ENCODE measurements at places on chromosomes 2 and 18.

DNA sequence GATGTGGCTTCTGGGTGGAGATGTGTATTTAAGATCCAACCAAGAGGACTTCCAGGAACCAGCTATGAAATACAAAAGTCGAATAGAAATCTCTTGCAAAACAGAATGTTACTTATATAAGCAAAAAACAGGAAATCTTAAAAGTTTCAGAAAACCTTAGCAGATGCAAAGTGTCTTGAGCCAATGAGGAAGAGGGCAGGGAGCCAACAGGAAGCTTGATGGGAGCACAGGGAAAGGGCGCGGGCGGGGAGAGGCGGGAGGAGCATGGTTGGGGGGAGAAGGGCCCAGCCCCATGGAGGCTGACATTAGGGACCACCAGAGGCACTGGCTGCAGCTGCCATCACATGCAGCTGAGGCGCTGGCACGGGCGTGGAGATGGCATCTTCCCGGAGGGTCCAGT lies 203.3 kb downstream of the SNTG2 start:
- no peak for DNase-seq

DNA sequence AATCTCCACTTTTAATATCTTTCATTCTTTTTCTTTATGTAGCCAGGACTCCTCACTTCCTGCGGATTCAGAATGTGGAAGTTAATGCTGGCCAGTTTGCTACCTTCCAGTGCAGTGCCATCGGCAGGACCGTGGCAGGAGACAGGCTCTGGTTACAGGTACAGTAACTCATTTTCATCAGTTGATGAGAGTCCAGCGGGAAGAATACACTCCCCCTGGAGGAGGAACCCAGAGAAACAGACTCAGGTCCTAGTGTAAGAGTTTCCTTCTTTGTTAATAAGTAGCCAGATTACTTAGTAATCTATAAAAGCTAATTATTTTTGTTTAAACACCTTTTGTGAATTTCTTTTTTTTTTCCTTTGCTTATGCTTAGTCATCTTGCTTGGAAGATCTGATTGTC lies 359.4 kb downstream of the PTPRM start:
- peak; percentile 11 for DNase-seq

DNA sequence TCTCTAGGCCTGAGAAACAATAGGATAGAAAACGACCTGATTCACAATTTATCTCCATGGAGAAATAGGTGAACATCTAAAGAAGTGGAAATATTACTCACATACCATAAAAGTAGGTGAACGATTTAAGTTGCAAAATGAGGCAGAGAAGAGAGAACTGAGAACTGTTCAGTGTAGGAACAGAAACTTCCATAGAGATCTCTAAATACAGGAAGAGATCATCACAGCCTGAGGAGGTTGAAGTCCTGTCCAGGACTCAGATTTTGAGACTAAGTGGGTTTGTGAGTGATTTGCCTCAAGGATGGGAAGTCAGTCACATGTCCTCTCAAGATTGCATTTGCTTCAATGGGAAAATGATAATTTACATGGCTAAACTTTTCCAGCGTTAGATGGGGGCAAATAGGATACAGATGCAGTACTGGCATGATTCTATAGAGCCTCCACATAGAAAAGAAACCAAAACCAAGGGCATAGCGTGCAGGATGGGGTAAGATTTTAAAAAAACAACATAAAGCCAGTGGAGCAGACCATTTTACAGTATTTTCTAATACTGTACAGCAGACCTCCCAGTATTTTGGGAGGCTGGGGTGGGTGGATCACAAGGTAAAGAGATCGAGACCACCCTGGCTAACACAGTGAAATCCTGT lies 68.8 kb downstream of the MEP1B start:
- DNase-seq: no peak

DNA sequence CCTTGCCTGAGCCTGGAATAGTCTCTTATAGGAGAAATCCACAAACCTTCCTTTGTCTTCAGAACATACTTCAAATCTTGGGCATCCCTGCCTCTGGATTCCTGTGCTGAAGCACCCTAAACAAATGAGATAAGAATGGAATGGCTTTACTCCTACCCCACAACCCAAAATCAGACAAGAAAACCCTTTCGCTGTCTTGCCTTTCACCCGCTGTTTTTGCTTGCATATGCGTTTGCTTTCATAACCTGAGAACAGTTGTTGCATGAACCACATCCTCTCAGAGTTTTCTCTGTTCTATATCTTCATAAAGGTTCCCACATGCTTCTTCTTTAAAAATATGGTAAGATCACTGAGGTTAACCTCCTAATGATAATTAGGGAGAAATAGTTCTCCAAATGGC lies 132.1 kb upstream of the MAP3K20 start:
- no peak for DNase-seq

- DNase-seq: no peak
These were observed 33.9 kb downstream of the MAP3K20 start for GRCh38 chr2:173109253-173110188.

DNA sequence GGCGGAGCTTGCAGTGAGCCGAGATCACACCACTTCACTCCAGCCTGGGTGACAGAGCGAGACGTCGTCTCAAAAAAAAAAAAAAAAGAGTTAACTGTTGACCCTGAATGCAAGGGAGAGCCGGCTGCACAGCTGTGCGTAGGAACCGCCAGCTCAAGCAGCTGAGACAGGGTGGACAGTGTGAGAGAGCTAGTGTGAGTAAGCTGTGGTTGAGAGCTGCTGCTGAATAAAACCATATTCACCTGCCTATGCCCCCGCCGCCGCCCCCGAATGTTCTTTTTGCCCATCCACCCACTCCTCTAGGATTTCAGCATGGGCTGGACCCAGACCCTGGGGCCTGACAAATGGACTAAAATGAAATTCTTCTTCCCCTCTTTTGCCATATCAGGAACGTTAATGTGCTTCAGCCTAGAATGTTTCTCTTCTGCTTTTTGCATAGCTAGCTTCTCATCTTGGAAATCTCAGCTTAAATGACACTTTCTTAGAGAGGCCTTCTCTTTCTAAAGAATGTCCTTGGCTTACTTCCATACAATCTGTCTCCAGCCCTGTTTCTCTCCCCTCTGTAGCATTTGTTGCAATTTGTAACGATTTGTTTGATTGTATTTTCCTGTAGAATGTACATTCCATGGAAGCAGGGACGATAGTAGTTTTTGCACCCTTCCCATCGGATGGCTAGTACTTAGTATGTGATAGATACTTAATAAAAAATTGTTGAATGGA lies 142.7 kb downstream of the KLHL14 start:
- DNase-seq: no peak

DNA sequence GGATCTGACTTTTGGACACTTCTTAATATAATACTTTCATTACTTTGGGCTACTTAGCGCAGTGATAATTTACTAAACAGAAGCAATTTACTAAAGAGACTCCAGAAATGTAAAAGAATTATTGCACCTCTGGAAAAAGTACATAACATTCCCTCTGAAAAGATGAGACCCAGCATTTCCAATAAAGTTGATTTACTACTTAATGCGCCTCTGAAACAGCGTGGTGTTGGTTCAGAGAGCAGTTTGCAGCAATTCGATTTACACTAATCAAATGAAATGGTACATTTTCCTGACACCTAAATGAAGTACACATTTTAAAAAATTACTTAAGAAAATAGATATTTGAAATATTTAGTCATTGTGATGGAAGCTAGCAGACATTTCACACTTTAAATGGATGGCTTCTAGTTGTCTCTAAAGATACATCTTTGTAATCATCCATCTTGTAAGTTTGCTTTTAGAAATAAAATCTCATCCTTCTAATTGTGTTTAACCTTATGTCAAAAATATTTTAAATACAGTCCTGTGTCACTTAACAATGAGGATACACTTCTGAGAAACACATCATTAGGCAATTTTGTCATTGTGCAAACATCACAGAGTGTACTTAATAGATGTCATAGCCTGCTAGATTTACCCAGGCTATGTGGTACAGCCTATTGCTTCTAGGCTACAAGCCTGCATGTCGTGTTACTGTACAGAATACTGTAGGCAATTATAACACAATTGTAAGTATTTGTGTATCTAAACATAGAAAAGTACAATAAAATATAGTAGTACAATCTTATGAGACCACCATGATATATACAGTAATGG lies 284.6 kb upstream of the UBE2E3 start:
- DNase-seq: no peak

GRCh38 chr2:43223521-43224001 lies 2.8 kb downstream of the ZFP36L2 start:
- no peak for DNase-seq

DNA sequence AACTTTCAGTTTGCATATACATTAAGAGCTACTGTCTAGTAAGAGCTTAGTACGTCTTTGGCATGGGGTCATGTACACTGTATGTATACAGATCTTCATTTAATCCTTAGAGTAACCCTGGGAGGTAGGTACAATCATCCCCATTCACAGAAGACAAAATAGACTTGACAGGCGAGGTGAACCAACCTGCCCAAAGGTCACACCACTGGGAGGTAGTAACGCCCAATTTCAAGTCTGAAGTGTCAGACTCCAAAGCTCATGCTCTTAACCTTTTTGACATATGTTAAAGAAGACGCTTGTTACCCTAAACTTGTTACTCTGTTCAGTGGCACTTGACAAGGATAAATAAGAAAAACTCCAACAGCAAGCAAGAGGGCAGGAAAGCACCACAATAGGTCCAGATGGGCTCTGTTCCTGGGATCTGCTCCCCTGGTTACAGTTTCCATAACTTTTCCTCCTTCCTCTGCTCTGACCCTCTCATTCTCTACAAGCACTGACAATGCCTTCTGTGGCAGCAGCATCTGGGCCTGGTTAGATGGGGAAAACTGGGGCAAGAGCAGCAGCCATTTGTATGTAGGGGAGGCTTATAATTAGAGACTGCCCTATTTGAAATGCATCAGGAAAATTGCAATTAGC lies 64.7 kb upstream of the SERTAD2 start:
- no peak for DNase-seq

DNA sequence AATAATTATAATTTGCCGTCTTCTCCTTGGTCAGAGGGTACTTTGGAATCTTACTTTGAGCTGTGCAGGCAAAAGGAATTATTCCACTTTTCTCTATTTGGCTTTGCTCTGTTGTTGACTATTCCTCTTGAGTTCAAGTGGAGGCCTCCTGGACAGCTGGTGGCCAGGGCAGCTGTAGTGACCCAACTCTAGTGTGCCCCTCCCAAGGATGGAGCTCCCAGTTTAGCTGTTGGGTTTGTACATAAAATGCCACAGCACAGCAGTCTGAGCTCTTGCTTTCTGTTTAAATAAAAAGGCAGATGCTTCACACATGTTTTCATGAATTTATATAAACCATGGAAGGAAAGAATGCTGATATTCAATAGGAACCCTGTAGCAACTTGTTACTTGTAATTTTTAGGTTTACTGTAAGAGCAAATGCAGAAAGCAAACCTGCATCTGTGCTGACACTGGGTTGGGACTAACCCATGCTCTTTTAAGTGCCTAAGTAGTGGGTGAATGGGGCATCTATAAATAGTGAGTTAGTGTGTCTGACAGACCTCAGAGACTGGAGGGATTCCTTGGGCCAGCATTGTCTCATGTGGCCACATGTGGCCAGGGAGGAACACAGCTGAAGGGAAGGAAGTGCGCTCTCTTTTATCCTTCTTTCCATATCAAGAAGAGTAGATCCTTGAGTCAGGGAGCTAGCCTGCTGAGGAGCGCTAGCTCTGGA lies 121.8 kb downstream of the FHOD3 start:
- no peak for DNase-seq

DNA sequence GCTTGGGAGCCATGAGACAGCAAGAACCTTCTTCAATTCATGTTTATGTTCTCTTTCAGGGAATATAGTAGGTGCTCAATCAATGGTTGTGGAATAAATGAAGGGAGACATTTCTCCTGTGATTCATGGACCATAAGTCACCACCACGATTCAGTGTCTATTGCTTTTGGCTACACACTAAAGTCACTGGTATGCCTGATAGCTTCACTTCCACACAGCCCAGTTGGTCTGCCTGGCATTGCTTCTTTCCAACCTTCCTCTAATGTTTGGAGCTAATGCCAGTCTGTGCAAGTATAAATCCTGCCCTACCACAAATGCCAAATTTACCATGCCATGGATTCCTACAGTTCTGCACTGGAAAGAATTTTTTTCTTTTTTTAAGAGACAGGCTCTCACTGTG lies 1.3 kb upstream of the CXCR1 start:
- DNase-seq: no peak

- DNase-seq: no peak
These were observed 91.0 kb downstream of the MARCHF4 start for GRCh38 chr2:216281316-216281715.

GRCh38 chr2:56185582-56186046 lies 1.8 kb downstream of the CCDC85A start:
- DNase-seq: peak; percentile 36

DNA sequence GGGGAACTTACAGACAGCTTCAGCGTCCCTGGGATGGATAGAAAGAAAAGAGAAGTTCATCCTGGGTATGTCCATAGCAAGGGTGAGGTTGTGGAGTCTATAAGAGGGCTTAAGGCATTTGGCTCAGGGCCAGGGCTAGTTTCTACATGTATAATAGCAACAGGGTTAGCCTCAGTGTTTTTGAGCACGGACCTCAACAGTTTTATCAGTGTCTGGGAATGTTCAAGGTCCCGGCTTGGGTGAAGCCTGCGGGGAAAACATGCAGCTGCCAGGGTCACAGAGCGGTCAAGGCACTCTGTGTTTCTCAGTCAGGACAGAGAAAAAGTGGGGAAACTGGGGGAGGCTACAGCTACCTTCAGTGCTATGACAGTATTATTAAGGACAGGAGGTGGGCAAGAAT lies 427.7 kb upstream of the HS6ST1 start:
- DNase-seq: no peak

DNA sequence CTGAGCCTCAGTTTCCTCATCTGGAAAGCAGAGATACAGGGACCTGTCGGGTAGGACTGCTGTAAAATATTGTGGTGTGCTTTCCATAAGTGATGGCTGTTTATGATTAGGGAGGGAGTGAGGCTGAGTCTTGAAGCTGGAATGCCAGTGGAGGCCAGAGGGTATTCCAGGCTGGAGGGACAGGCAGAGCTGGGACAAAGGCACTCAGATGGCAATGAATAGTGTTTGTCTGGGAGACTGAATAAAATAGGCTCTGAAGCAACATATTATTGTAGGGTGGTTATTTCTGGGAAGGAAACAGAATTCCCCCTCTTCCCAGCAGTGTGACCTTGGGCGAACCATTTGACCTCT lies 120.7 kb downstream of the INHBB start:
- DNase-seq: no peak

- DNase-seq: no peak
These were observed at the start of gene CASP10 for GRCh38 chr2:201182650-201183364. TSS of gene CASP10 (plus strand) at chr2:201183141. CDS start at chr2:201185778, 2,637 bp downstream.

DNA sequence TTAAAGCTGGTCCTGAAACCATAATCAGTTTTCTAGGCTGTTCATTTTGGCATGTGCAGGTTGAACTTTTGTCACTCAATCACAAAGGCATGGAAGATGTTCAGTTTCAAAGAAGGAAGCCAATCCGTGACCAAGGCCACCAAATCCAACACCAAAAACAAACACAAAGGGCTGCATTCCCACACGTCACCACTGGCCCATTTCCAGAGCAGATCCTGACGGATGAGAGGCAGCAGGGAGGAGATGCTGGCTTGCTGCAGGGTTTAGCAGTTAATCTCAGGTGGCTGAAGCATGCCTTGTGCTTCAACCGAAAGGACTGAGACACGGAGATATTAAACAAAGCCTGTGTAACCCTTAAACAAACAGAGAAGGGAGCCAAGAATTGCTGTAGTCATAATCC lies 191.9 kb upstream of the CTAGE1 start:
- no peak for DNase-seq

GRCh38 chr2:234133004-234133403 lies 82.5 kb downstream of the SPP2 start:
- DNase-seq: no peak
